T-helper 9 cell (primary cell): ENCODE measurements at places on chromosomes 5 and 9.

DNA sequence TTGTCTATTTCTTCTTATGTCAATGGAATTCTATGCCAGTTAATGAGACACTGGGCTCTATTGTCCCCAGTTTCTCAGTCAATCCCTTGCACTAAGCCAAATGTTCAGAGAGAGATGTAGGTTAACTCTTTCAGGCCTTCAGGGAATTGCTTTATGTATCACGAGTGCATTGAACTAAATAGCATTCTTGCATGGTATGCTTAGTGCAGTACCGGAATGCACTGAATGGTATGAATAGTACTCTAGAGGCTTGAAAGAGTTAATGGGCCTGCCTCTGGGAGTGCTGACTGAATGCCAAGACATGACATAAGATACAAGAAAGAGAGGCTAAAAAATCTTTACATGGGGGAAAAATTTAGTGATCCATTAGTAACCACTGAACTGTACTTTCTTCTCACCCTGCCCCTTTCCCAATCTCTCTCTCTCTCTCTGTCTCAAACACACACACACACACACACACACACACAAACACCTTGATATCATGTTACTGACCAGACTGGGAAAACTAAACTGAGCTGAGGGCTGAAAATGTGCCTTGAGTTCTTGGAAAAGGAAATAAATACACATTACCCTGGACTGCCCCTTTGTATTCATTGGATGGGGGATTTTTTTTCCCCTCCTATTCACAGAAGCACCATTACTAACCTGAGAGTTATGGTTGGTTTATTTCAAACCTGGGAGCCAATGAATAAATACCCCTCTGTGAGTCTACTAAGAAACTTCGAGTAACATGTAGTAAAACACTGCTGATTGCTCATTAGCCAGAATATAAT, 35.4 kb upstream of the TMC1 start:
- no peak for DNase-seq

GRCh38 chr5:138139781-138140090, 508 bp upstream of the NME5 start:
- DNase-seq: no peak

DNA sequence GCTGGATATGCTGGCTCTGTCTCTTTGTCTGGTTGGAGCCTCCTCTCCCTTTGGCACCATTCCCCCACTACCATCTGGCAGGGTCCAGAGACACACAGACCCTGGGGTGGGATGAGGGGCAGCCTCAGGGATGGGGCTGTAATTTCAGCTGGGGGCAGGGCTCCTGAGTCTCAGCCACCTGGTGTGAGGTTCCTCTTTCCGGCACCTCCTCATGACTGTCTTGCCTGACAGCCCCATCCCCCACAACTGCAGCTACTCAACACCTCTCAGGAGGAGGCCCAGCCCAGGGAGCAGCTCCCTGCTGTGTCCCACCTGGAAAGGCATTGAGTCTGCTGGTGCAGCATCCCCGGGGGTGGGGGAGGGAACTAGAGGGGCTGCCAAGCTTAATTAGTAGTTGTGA, 11.7 kb upstream of the RPS14 start:
- DNase-seq: no peak

DNA sequence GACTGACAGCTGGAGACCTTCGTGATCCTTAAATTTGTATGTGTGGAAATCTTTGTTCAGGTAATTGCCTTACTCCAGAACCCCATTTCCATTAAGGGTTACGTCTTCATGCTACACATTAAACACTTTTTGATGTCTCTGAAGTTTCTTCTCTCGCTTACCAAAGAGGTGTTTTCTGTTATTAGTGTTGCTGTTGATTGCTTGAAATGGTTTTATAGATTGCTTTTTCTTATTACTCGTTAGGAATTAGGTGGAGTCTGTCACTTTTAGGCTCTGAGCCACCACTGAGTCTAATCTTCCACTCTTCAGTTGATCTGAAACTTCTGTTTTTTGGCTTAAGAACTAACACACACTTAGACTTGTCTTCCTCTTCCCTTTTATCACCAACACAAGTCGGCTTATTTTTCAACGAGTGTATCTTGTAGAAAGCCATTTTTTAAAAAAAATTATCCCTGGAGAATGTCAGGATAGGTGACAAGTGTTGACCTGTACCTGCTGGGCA, 62.2 kb upstream of the PPARGC1B start:
- DNase-seq: no peak

DNA sequence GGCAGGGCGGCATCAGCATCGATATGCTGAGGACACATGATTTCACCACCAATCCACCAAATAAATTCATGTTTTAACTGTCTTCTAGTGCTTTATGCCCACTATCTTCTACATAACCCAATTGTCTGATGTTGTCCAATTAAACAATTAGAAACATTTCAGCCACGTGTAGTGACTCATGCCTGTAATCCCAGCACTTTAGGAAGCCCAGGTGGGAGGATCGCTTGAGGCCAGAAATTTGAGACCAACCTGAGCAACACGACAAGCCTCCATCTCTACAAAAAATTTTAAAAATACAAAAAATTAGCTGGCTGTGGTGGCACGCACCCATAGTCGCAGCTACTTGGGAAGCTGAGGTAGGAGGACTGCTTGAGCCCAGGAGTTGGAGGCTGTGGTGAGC, 128.1 kb downstream of the MYO10 start:
- no peak for DNase-seq

- DNase-seq: peak; percentile 65
These were observed 14.4 kb upstream of the SPINK4 start for GRCh38 chr9:33225319-33226147.

GRCh38 chr5:112165897-112166737, 253.0 kb downstream of the EPB41L4A start:
- DNase-seq: no peak

GRCh38 chr9:104774831-104775573, 11.1 kb downstream of the NIPSNAP3B start:
- no peak for DNase-seq

- DNase-seq: no peak
These were observed 26.3 kb upstream of the PPP2R2B start for GRCh38 chr5:146904890-146905289.

DNA sequence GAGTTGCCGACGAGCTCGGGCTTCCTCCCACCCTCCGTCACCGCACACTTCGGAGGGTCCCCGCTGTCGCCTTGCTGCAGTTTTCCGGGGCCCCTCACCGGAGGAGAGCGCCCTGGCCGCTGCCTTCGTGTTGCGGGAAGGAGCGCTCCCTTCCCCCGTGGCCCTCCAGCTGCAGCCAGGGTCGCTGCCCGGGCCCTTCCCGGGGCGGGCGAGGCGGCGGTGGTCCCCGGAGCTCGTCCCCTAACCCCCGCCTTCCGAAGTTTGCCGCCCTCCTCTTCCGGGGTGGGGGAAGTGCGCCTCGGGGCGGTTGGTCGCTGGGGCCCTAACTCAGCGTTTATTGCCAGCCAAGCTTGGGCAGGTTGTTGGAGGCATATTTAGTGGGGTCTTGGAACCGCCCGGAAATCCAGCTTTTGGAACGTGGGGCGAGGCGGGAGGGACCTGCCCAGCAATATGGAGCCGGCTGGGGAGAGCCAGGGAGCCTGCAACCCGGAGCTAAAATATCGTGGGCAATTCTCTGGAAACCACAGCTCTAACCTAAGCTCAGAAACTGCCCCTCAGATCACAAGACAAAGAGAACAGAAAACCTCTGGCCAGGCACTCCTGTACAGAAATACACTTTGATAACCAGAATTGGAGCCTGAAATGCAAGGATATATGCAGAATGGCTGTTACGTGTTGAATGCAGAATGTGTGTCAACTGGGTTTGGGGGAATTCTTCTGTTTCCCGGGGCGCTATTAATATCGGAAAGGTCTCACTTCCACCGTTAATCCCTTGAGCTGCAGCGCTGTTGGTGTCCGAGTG, 890 bp downstream of the PIK3R1 start:
- peak; percentile 44 for DNase-seq

DNA sequence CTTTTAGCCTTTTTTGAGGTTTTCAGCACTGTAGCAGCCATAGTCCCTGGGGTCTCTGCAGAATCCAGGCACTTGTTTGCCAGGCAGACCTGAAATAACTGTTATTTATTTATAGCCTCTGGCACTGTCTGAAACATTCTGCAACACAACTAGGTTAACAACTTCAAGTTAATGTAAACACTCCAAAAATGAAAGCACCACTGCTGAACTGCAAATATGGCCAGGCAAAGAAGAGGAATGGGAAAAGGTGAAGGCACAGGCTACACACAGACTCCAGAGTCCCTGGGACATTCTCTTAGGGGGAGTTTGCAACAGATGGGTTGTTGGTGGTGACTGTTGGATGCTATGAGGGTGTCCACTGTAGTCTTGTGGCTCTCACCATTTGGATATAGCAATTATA, 369.0 kb downstream of the MAT2B start:
- no peak for DNase-seq

DNA sequence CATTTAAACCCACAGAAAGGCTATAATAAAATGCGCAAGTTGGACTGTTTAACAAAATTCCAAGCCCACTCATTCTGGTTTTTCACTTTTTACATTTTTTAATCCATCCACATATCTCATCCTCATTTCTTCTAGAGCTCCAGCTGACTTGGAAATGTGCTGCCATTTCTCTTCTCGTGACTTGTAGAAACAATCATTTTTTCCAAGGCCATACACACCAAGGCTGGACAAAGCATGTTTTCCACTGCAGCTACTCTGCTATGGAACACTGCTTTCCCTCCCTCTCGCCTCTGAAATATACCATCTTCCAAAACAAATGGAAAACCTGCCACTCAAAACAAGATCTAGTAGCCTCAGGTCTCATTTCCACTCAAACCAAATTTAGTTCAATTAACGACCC, 141.1 kb downstream of the ESM1 start:
- DNase-seq: no peak

GRCh38 chr5:1490376-1490775, 33.4 kb downstream of the LPCAT1 start:
- no peak for DNase-seq

GRCh38 chr5:72543811-72544210, 36.6 kb upstream of the ZNF366 start:
- DNase-seq: no peak

DNA sequence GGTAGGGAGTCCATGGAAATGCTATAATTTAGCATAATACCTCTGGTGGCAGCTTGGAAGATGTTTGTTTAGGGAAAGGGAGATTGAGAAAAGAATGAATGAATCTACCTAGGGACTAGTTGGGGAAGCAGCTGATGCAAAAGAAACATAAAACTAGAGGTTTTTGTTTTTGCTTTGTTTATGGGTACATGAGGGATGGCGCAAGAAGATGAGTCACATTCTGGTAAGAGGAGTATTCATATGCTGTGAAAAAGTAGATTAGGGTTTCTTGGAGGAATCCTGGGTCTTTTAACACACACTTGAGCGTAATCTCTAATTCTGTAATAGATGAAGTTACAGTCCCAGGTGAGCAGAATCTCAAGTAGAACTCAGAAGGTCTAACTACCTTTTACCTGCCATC, 17.1 kb downstream of the C9orf43 start:
- DNase-seq: no peak

DNA sequence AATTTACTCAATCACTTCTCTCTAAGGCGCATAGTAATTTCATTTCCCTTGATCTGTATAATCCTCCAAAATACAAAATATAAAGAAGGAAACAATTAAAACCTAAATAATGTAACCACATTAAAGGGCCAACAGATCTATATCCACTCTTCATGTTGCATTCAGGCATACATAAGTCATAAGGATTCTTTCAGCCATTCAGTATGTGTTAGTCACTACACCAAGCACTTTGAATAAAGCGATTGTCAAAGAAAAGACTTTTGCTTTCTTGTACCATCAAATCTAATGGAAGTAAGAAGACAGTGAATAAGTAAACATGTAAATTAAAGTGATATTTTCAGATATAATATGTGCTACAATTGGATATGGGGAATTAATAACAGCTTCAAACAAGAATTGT, 569.2 kb upstream of the PTPRD start:
- DNase-seq: no peak
